ENCODE measurements at places on chromosomes 12 and 14.

DNA sequence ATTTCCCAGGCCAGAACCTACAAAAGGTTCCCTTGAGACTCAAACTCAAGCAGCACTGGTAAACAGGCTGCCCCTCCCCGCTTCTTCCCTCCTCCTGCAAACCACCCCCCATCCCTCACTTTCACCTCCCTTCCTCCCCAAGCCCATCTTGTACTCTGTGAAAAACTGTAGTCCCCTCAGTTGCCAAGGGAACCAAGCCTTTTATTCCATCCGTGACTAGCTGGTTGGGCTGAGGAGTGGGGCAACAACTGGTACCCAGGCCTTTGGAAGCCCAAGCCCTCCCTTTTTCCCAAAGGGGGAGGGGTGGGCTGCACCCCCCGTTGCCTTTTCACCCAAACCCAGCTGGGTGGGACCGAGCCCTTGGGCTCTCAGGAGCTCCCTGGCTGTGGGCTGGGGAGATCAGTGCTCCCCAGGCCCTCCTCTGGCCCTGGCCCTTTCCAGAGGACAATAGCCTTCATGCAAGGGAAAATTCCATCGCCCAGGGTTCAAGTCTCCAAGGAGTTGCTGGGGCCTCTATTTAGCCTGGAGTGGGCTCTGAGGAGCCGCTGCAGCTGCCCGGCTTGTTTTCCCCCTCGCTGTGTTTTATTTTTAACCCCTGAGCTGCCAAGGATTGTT lies 61.9 kb downstream of the ZFP36L1 start:
- no peak for DNase-seq

GRCh38 chr12:39341761-39342160 lies 101.2 kb downstream of the KIF21A start:
- DNase-seq = no peak

- DNase-seq = no peak
Measured at GRCh38 chr14:28300356-28300755, 466.2 kb upstream of the FOXG1 start.

GRCh38 chr12:90015228-90015627 lies 306.6 kb upstream of the ATP2B1 start:
- no peak for DNase-seq

DNA sequence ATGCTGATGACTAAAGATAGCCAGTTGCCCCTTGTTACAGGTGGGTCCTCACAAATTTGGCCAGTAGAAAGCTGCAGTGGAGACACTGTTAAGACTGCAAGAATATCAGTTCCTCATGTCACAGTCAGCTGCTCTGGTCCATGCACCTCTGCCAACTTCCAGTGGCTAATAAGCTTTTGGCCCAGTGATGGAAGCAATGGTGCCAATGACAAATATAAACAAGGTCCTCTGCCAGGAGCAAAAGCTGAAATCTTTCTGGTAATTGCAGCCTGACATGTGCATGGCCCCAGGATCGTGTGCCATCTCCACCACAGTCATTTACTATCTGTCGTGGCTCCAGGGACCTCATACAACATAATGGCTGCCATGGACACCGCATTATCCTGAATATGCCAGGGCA lies 85.4 kb upstream of the TMEM260 start:
- no peak for DNase-seq

Data from smooth muscle cell of the brain vasculature (primary cell).